ENCODE measurements at places on chromosomes 1 and 21.

- DNase-seq: no peak
These were observed 2.1 kb downstream of the ADORA1 start for GRCh38 chr1:203129501-203130231.

GRCh38 chr1:197224160-197224559 is 43.9 kb upstream of the CRB1 start:
- no peak for DNase-seq

- DNase-seq: no peak
These were observed 21.6 kb upstream of the PTP4A2 start for GRCh38 chr1:31959521-31960340.

DNA sequence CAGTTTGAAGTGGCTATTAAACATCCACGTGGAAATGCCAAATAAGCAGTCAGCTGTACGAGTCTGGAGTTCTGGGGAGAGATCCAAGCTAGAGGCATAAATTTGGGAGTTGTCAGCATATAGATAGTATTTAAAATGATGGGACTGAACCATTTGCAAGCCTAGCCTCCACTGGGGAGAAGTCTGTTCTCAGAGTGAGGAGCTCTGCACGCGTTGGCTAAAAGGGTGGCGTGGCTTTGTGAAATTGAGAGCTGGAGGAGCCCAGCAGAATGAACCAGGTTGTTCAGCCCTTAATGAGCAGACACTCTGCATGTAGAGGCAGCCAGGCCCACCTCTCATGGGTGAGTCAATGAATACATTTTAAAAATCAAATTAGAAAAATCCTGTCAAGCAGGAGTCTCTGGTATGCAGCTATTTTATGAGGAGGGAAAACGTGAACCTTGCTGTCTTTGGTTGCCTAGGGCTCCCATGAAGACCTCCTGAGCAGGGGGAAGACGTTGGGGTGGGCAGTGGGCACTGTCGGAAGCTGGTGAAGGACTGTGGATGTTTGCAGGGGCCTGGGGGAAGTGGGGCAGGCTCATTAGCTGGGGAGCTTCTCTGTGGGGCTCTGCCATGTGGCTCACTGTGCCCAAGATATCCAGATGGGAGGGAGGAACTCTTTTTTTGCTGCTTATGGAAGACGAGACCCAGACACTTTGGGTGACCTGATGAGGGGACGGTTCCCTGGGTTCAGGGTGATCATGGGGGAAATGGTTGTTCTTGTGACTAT is 18.8 kb downstream of the TMCC2 start:
- DNase-seq: no peak

DNA sequence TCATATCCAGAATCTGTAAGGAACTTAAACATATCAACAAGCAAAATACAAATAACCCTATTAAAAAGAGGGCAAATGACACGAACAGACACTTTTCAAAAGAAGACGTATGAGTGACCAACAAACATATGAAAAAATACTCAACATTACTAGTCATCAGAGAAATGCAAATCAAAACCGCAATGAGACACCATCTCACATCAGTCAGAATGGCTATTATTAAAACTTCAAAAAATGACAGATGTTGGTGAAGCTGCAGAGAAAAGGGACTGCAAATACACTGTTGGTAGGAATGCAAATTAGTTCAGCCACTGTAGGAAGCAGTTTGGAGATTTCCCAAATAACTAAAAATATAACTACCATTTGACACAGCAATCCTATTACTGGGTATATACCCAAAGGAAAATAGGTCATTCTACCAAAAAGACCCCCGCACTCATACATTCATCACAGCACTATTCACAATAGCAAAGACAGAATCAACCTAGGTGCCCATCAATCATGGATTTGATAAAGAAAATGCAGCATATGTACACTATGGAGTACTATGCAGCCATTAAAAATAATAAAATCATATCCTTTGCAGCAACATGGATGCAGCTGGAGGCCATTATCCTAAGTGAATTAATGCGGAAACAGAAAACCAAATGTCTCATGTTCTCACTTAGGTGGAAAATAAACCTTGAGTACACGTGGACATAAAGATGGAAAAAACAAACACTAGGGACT is 230.1 kb upstream of the RAB4A start:
- no peak for DNase-seq

- peak; percentile 53 for DNase-seq
These were observed 1.5 kb downstream of the AJAP1 start for GRCh38 chr1:4655674-4656532.

- no peak for DNase-seq
These were observed 29.9 kb upstream of the SLC44A3 start for GRCh38 chr1:94790246-94790645.

DNA sequence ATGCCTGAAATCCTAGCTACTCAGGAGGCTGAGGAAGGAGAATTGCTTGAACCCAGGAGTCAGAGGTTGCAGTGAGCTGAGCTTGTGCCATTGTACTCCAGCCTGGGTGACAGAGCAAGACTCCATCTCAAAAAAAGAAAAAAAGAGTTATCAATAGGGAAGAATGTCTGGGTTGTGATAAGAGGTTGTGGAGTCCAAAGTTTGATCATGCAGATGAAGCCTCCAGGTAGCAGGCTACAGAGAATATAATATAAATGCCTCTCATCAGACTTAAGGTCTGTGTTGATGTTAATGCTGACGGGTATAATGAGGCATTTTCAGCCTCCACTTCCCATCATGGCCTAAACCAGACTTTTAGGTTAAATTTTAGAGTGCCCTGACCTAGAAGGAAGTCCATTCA is 24.6 kb downstream of the TLR5 start:
- DNase-seq: no peak

GRCh38 chr1:175871647-175872046 is 128.3 kb upstream of the TNR start:
- no peak for DNase-seq

DNA sequence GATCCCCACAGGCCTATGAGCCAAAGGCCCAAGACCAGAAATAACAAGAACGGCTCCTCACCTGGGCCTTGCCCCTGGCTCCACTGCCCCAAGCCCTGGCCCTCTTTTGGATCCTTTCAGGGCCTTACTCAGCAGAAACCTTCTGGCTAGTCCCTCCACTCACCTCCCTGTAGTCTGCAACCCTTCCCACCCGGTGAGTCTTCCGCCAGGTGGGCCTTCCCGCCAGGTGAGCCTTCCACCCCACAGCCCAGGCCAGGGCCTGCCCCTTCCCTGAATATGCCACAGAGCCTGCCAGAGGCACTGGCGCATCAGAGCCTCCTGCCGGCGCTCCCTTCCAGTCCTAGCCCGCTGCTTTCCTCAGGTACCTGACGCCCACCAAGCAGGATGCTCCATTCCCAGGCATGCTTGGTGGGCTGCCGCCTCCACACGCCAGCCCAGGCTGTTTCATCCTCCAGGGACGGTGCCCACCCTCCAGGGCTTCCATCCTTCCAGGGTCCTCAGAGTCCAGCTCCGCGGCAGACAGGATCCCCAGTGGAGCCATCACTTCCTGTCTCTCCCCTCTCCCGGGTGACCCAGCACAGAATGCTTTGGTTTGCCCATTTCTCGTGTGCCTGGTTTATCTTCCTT is 20.9 kb downstream of the LHX4 start:
- no peak for DNase-seq

- no peak for DNase-seq
These were observed 153.3 kb downstream of the NR5A2 start for GRCh38 chr1:200180821-200181220.

DNA sequence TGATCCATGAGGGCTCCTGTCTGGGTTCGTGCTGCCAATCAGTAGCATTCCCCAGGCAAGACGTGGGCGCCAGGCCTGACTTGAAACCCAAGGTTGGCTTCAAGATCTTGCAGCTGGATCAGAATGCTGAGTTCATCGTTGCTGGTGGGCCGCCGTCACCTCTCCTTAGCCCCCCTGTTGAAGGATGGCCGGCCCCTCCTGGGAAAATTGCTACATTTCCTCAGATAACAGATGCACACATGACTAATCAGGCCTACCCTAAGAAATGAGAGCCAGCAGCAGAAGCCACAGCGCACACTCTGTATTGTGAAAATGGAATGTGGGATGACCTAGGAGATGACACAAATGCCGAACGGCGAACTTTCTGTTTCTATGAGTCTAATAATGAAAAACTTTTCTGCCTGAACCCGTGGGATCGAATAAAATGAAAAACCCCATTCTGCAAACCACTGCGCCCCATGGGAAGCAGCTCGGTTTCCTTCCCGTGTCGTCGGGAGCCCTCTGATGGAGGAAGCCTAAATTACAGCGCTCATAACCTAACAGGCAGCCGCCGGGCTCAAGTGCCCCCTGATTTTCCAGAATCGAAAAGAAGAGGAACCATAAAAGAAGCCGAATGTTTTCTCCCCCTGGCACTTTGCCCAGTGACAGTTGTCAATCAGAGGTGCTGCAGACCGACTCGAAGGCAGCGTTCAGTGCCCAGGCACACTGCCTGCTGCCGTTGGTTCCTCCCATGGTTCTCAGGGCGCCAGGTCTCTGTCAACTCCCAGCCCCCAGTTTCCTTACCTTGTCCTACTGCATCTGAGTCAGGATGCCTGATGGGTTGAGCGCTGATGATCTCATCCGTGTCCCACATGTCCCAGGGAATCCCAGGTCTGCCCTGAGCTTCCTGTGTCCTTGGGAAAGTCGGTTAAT is 38.2 kb upstream of the H6PD start:
- peak; percentile 81 for DNase-seq

- no peak for DNase-seq
These were observed 414.1 kb upstream of the ESRRG start for GRCh38 chr1:217137210-217137881.

DNA sequence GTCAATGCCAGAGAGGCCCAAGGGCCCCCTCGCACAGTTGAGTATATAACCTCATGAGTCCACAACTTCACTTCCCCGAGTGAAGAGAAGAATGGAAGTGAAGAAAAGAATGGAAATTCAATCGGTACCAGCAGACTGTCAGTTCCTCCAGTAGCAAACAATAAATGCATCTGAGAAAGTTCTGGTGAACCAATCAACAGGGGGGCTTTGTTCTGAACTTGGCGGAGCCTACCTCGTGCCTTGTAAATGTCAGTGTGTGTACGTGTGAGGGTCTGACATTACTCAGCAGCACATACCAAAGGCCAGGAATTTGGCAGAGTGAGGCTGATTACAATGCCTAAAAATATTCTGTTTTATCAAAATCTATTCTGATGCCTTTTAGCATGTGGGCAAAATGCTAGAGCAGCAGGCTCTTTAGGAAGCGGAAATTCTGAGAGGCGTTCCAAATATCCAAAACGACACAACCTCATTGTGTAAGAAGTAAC is 238.5 kb downstream of the LTN1 start:
- DNase-seq: no peak

DNA sequence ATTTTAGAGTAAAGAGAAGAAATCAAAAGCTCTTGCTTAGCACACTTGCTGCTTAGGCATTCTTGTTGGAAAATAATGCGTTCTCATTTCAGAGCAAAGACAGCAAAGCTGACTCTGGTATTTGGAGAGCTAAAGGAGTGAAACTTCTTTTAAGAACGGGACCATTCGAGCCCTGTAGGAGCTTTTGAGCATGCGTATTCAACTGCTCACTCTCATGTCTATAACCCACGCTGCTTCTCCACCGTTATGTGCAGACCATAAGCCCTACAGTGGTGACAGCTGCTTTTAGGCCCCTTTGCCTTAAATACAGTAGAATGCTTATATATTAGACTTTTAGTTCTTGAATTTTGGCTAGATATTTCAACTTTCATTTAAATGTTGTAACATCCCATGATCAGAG is 214.2 kb upstream of the CACYBP start:
- no peak for DNase-seq

- no peak for DNase-seq
These were observed 85.6 kb downstream of the SETD4 start for GRCh38 chr21:35974775-35975174.

DNA sequence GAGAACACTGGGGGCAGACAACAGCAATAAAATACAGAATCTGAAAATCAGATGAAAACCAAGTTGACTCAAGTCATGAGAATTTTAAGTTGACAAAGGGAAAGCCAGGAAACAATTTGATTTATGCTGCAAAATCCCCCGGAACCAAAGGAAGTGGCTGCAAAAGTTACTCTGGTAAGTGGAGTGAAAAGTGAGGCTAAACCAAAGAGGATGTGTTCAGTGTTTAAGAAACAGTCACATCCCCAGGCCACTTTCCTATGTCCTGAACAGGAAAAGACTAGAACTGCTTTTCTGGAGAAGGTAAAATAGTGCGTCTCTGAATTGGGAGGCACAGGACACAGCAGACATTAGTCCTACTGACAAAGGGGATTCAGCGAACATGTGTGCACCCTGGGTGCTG is 5.9 kb downstream of the TARBP1 start:
- peak; percentile 85 for DNase-seq

GRCh38 chr21:33901412-33902288 is 14.0 kb downstream of the ATP5PO start:
- DNase-seq: no peak

GRCh38 chr1:211534545-211535291 is 42.8 kb upstream of the RD3 start:
- no peak for DNase-seq

- no peak for DNase-seq
These were observed 22.1 kb upstream of the DIP2A start for GRCh38 chr21:46436621-46437020.

DNA sequence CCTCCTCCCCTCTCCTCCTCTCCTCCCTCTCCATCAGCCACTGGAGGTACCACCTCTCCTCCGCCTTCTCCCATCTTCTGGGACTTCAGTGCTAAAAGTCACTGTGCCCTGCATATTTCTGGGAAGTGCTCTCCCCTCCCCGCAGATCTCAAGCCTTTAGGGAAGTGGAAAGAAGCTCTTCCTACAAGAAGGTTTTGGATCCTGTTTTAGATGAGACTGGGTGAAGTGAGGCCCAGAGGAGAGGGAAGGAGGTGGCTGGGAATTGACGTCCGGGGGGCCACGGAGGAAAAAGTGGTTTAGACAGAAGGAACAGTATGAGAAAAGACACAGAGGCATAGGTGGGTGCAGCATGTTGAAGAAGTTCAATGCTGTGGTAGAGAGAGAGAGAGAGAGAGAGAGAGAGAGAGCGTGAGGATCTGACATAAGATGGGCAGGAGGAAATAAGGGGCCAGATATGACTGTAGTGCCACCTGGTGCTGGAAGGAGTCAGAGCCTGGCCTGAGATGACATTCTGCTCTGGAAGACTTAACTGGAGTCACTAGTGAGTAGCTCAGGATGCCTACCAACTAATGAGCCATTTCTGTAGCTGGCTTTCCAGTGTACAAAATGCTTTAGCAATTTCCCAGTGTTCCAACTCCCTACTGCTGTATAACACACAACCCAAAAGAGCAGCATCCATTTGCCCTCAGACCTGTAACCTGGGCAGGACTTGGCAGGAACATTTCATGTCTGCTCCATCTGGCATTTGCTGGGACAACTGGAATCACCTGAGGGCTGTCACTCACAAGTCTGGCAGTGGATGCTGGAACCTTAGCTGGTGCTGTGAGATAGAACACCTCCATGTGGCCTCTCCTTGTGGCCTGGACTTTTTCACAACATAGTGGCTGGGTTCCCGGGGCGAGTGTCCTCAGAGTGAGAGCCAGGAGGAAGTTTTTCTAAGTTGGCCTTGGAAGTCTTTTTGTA is 16.6 kb upstream of the ZSCAN20 start:
- DNase-seq: peak; percentile 90

- peak; percentile 23 for DNase-seq
These were observed 14.1 kb upstream of the TNR start for GRCh38 chr1:175757381-175758015.

- DNase-seq: no peak
These were observed 50.3 kb downstream of the HIVEP3 start for GRCh38 chr1:41868241-41868998.

Measured in common myeloid progenitor, CD34-positive (primary cell).